ENCODE measurements at places on chromosomes 11 and 22. TPM values are rescaled to one million over a fixed set of nuclear protein-coding genes. Genes with fewer than 3 reads are reported as not detected.

TBX1 gene
- total RNA-seq: 3.0 TPM

ZNF214 gene
- total RNA-seq: 0.76 TPM

KIF18A gene
- total RNA-seq: 15.5 TPM

SPON1 gene
- total RNA-seq: not detected

TSGA10IP gene
- not detected for total RNA-seq

CCDC73 gene
- total RNA-seq: not detected

OR5P2 gene
- total RNA-seq: not detected

CRACR2B gene
- 4.8 TPM for total RNA-seq

P2RX6 gene
- 0.70 TPM for total RNA-seq

SLC22A6 gene
- not detected for total RNA-seq

SERPIND1 gene
- total RNA-seq: not detected

SCUBE1 gene
- total RNA-seq: 0.14 TPM

KIAA1671 gene
- total RNA-seq: 9.8 TPM

MDK gene
- 21.8 TPM for total RNA-seq

BTBD18 gene
- not detected for total RNA-seq

FAM181B gene
- total RNA-seq: 0.10 TPM

All from A549 treated with CORT108297 at 1 μM for 4 hours (cell line).